ENCODE measurements at places on chromosomes 1 and 21. TPM values are rescaled to one million over a fixed set of nuclear protein-coding genes. Genes with fewer than 3 reads are reported as not detected.

GRCh38 chr1:185450917-185451316 is 133.9 kb upstream of the IVNS1ABP start:
- DNase-seq, result no peak

NEGR1 gene
- total RNA-seq, result not detected

DNA sequence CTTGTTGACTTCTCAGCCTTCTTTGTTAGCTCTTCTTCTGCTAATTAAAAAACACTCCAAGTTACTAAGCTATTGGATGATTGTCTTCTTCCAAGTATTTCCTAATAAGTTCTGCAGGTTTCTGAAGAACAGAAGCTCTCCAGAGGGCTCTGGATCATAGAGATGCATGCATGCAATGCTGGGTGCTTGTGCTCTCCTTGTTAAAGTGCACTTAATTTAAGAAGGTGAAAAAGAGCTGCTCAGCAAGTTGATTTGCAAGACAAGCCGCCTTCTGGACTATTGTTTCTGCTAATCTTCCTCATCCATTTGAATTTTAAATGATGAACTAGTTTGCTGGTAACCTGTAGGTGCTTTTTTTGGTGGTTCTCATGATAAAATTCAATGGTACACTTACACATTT is 16.1 kb downstream of the RRP15 start:
- no peak for DNase-seq

GRCh38 chr1:24177161-24177560 is 9.9 kb downstream of the IFNLR1 start:
- DNase-seq, result no peak

DNA sequence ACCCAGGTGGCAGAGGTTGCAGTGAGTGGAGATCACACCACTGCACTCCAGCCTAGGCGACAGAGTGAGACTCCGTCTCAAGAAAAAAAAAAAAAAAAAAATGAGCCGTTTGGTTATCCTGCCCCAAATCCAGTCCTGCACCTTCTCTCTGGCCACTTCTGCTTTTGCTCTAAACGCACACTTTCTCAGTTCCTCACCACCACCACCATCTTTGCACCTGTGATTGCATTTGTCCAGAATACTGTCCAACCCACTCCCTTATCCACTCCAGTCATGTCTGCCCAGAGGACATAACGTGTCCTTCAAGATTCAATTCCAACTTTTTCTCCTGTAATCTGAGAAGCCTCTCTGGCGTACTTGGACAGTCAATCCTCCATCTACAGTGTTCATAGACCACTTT is 2.2 kb upstream of the NEK2 start:
- peak; percentile 84 for DNase-seq

ALG14 gene
- 4.9 TPM for total RNA-seq
